CD4-positive, alpha-beta T cell treated with Interleukin-15 for 1 hour (primary cell): ENCODE measurements at places on chromosomes 16 and 17.
A peak's percentile ranks its signal among the peaks of the same experiment; 100 is the strongest.

DNA sequence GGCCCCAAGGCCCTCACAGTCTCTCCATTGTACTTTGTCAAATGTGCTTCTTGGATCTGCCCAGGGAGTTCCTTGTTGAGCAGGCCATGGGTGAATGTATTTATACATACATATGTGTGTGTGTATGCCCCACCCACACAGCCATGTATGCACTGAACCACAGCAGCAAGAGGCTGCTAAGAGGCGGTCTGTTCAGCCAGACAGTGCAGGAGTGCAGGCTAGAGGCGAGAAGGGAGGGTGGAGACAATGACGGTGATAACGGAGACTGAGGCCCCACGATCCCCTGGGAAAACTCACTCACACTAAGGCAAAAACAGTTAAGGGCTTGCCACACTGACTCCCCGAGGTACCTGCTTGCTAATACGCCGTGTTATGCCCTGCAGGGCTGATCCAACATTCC lies 151.0 kb upstream of the CDC42EP4 start:
- DNase-seq, result no peak

GRCh38 chr16:78286065-78286464 lies 186.6 kb downstream of the WWOX start:
- DNase-seq, result no peak

- no peak for DNase-seq
These were observed 25.9 kb upstream of the PVALEF start for GRCh38 chr17:81139428-81139827.

DNA sequence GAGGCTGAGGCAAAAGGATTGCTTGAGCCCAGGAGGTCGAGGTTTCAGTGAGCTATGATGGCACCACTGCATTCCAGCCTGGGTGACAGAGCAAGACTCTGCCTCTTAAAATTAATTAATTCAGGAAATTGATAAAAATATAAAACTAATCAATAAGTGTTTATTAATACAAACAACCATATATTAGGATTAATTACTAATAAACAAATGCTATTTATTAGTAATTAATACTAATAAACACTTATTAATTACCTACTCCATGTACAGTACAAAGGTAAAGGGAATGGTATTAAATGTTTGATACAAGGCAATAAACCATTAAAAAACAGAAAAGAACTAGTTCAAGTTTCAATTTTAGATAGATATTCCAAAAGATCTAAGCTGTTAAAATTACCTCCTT lies 119.2 kb upstream of the C17orf78 start:
- no peak for DNase-seq

GRCh38 chr17:48728232-48729231 lies at the start of gene HOXB13:
TSS of gene HOXB13 (minus strand) at chr17:48728750. CDS start at chr17:48728593, 157 bp downstream.
- DNase-seq, result peak; percentile 33

DNA sequence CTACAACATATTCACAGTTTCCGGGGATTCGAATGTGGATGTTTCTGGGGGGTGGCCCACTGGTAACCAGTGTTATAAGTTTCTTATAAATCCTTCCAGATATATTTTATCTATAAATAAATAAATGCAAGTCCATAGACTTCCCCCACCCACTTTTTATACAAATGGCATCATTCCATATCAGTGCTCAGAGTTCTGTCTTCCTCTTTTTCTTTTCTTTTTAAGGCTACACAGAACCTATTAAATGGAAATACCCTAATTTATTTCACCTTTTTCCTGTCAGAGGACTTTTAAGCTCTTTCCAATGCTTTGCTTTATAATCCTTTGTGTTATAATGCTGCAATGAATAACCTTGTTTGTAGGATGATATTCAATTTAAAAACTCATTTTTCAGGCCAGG lies 3.8 kb downstream of the LGALS9 start:
- no peak for DNase-seq

DNA sequence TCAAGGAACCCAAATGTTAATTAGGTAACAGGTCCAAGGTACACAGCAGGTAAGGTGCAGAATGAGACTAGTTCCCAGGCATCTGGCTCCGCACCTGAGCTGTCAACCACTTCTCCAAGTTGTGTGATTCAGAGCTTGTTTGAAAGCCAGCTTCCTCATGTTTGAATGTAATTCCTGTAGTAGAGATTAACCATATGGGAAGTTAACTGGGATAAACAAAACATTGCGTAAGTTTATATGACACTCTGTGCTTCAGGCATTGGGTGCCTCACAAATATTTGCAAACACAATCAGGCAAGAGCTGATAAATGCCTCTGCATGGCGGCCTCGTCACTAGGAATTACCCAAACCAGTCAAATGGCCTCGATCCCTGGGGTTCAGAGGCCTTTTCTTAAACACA lies 27.9 kb upstream of the CPHXL start:
- no peak for DNase-seq

GRCh38 chr17:39596543-39597267 lies 11.0 kb downstream of the NEUROD2 start:
- DNase-seq, result no peak

- no peak for DNase-seq
These were observed 2.0 kb downstream of the CACNG1 start for GRCh38 chr17:67046398-67046797.

DNA sequence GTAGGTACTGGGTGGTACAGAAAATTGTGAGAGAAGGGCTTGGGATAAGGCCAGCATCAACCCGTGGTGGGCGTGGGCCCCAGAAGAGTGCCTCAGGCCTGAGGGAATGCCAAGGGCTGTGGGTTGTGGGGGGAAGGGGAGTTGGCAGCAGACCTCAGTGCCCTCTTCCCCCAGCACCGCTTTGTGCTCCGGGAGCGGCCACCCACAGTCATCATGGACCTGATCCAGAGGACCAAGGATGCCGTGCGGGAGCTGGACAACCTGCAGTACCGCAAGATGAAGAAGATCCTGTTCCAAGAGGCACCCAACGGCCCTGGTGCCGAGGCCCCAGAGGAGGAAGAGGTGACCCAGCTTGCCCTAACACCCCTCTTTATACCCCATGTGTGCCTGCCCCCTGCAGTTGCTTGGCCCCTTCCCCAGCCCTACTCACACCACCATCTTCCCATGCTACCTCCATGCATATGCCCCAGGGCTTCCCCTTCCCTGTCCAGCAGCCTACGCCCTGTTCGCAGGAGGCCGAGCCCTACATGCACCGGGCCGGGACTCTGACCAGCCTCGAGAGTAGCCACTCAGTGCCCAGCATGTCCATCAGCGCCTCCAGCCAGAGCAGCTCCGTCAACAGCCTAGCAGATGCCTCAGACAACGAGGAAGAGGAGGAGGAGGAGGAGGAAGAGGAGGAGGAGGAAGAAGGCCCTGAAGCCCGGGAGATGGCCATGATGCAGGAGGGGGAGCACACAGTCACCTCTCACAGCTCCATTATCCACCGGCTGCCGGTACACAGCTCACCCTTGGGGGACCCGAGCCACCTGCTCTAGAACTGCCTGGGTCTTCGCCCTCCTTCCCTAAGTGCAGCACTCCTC lies 9.1 kb downstream of the TAOK2 start:
- DNase-seq, result no peak

GRCh38 chr17:2172999-2173398 lies 118.1 kb downstream of the HIC1 start:
- no peak for DNase-seq

DNA sequence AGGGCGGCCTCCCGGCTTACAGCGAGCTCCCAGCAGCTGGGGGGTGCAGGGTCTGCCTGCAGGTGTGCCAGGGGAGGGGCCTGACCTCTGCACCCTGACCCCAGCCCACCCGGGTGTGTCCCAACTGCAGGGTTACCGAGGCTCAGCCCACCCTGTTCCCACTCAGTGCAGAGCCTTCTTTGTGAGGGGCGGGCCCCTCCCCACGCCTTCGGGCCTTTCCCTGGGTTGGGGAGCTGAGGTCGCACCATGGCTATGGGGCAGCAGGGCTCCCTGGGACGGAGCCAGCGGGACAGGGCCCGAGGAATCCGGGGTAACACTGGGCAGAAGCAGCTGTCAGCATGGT lies 17.1 kb downstream of the CACNA1H start:
- DNase-seq, result no peak

GRCh38 chr16:28166394-28167208 lies 45.2 kb downstream of the XPO6 start:
- DNase-seq, result no peak

GRCh38 chr17:78174870-78175642 lies 6.7 kb downstream of the SYNGR2 start:
- DNase-seq, result no peak

GRCh38 chr17:10616502-10617119 lies 40.5 kb downstream of the MYH3 start:
- peak; percentile 46 for DNase-seq

GRCh38 chr17:34163123-34163522 lies 92.0 kb upstream of the CCL2 start:
- DNase-seq, result no peak

- DNase-seq, result no peak
These were observed 70.1 kb downstream of the ABCC1 start for GRCh38 chr16:16019488-16019887.

GRCh38 chr17:4858068-4858881 lies 25.1 kb downstream of the MINK1 start:
- DNase-seq, result no peak

GRCh38 chr16:27127308-27127707 lies 60.6 kb downstream of the C16orf82 start:
- no peak for DNase-seq

DNA sequence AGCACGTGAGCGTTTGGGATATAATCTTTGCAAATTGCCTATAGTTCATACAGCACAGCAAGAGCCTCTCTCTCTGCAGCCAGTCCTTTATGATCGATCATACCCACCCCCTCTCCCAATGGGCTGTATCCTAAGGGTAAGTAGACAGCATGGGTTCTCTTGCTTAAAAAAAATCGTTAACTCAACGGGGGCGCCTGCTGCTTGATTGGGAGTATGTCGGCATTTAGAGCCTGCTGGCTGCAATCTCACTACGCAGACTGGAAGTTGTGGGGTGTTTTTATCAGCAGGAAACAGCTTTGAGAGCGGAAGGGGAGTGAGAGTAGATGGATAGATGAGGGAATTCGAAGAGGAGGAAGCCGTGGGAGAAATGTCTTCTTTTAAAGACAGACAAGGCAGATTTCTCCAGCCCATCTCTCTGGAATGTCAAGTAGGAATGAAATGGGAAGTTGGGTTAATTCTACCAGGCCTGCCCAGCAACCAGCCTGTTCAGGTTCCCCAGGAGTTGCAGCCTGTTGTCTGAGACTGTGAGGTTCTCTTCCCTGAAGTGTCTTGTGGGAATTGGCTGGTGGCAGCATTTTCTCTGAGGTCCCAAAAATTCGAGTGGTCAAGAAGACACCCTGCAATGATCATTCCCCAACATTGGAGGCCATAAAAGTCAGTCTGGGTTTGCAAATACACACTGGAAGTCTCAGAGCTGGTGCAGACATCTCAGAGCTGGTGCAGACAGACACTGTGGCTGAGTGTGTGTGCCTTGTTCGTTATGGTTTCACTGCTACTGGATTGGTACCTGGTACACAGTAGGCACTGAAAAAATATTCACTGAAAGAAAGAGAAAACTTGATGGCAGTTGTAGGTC lies 65.6 kb downstream of the PRKCB start:
- no peak for DNase-seq

GRCh38 chr16:68520649-68521086 lies 18.4 kb upstream of the ZFP90 start:
- peak; percentile 89 for DNase-seq

DNA sequence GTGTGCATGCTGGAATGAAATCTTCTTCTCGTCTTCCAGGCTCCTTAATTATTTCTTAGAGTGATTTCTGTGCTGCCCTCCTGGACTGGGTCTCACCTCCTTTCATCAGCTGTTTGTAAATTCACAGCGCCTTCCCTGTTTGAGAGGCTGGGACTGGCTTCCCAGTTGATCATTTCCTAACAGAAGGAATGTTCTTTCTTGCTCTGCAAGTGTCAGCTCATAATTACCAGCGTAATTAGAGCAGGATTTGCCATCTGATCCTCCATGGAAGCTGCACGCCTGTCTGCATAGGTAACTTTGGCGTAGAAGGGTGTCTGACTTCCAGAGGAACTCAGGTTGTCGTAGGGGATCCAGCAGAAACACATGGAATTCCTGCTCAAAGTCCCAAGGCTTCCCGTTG lies 375.0 kb upstream of the EEF2KMT start:
- DNase-seq, result no peak

- no peak for DNase-seq
These were observed 1.5 kb downstream of the GRIN2A start for GRCh38 chr16:10180771-10181163.

DNA sequence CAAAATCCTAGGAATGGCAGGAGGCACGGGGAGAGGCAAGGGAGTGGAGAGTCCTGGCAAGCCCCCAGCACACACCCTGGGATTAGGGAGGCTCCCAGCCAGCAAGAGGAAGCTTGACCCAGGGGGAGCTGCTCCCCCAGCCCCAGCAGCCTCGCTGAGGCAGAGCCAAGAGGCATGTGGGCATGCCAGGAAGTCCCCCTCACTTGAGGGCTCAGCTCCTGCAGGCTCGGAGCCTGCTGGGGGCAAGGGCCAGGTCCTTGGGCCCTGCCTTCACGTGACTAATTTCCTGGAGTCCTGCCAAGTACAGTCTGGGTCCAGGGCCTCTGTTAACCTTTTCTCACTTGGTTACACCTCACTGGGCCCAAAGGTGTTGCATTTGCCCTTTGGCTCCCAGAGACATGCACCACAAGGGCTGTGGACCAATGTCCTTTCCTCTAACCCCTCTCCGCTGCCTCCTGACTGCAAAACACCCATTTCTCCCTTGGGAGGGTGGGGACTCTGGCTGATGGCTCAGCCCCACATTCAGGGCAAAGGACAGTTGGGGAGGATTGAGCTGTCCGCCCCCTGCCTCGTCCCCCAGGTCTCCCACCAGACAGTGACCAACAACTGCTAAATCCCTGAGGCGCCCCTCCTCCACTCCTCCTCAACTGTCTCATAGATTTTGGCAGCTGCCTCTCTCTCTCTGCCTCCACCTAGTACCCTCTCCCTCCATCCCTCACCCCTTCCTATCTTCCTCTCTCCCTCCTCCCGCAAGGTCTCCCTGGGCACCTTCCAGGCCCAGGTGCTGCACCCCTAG lies 4.4 kb upstream of the SLC47A2 start:
- DNase-seq, result no peak

DNA sequence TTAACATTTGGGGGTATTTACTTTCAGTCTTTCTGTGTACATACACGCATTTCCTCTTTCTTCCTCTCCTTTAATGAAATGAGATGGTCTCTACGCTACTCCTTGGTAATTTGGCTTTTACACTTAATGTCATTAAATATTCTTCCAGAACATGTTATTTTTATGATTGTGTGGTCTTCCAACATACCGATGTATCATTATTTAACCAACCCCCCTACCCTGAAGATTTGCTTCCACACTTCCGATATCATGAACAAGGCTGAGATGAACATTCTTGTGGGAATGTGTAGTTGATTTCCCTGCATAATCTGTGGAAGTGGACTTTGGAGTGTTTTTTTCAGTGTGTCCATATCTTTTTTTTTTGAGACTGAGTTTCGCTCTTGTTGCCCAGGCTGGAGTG lies 2.3 kb upstream of the PGS1 start:
- DNase-seq, result no peak

GRCh38 chr17:43219001-43219400 lies 7.3 kb downstream of the TMEM106A start:
- DNase-seq, result no peak
